ENCODE measurements at places on chromosomes 6 and 20.
A peak's percentile ranks its signal among the peaks of the same experiment; 100 is the strongest.

- DNase-seq: no peak
These were observed 20.5 kb downstream of the MAP7 start for GRCh38 chr6:136529710-136530109.

DNA sequence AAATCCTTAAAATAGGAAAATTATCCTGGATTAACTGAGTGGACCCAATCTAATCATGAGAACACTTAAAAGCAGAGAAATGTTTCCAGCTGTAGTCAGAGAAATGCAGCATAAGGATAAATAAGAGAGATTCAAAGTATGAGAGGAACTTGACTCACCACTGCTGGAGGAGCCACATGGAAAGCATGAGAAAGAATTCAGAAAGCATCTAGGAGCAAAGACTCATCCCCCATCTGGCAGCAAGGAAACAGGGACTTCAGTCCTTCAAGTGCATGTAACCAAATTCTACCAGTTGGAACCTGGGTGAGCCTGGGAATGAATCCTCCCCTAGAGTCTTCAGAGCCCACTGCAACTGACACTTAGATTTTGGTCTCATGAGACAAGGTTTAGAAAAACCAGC lies 33.7 kb downstream of the RNF146 start:
- no peak for DNase-seq

DNA sequence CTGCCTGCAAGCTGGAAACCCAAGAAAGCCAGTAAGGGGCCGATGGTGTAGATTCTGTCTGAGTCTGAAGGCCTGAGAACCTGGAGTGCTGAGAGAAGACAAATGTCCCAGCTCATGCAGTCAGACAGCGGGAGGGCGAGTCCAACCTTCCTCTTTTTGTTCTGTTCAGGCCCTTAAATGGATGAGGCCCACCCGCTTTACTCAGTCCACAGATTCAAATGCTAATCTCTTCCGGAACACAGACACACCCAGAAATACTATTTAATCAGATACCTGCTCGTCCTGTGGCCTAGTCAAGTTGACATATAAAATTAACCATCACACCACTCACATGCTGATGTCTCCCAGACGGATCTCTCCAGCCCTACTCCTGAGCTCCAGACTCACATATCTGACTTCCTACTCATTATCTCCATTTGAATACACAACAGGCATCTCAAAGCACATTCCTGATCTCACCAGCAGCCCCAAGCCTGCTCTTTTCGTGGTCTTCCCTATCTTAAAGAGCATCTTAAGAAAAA lies 26.7 kb upstream of the SRC start:
- DNase-seq: no peak

DNA sequence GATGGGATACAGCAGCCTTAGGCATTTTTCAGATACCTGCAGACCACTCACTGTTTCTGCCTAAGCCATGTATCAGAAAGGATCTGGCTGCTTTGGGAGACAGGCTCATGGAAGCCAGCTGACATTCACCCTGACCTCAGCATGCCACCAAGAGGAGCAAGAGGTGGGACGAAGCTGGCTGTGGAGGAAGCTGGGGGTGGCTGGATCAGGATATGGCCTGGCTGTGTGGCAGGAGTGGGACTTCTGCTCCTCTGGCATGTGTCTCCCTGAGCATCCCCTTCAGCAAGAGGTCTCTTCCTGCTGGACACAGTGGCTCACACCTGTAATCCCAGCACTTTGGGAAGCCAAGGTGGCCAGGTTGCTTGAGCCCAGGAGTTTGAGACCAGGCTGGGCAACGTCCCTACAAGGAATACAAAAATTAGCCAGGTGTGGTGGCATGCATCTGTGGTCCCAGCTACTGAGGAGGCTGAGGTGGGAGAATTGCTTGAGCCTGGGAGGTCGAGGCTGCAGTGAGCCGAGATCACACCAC lies 897 bp downstream of the ADIG start:
- DNase-seq: no peak

DNA sequence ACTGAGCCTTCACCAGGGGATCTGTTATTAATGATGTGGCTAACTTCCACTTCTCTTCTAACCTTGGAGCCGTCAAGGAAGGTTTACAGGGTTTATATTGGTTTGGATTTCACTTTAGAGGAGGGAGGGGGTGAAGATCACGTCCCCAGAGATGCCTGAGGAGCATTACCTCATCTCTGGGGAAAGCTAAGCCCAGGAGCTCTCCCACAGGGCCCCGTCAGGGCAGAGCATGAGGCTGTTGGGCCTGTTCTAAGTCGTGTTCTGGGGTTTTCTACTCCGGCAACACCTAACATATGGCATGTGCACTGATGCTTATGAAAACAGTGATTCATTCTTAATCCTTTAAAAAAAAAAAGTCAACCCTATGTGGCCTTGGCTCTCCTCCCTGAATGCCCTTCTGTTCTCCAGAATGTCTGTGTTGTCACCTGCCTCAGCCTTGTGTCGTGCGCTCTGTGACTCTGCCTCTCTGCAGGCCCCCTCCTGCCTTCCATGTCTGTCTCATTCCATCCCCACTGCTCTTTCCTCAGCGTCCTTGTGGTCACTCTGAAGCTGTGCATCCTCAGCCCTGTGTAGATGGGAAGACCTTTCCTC lies 97.4 kb upstream of the JARID2 start:
- DNase-seq: peak; percentile 45

DNA sequence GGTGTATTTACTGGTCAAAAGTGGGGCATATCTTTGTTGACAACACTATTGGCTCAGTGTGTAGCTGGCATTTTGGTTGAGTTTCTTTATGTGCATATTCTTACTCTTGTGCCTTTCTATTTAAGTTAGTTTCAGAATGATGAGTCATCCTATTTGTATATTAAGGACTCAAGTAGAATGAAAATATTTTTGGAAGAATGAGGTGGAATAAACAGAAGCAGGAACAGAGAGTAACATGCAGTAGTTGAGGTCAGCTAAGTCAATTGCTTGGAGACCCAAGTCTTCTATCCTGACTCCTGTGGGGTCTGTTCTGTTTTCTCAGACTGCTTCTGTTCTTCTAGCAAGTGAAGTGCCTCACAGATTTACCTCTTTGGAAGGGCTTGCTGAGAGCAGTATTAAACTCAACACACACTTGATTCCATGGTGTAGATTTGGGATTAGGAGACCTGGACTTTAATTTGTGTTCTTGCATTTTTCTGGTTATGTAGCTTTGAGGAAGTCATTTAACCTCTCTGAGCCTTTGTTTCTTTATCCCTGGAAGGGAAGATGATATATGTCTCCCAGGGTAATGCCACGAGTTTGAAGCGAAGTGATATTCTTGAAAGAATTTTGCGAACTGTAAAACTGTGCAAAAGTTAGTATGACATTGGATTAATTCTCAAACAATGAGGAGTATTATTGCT lies 324.3 kb downstream of the QKI start:
- DNase-seq: no peak

GRCh38 chr6:2850538-2851113 lies 9.0 kb upstream of the SERPINB1 start:
- DNase-seq: no peak

DNA sequence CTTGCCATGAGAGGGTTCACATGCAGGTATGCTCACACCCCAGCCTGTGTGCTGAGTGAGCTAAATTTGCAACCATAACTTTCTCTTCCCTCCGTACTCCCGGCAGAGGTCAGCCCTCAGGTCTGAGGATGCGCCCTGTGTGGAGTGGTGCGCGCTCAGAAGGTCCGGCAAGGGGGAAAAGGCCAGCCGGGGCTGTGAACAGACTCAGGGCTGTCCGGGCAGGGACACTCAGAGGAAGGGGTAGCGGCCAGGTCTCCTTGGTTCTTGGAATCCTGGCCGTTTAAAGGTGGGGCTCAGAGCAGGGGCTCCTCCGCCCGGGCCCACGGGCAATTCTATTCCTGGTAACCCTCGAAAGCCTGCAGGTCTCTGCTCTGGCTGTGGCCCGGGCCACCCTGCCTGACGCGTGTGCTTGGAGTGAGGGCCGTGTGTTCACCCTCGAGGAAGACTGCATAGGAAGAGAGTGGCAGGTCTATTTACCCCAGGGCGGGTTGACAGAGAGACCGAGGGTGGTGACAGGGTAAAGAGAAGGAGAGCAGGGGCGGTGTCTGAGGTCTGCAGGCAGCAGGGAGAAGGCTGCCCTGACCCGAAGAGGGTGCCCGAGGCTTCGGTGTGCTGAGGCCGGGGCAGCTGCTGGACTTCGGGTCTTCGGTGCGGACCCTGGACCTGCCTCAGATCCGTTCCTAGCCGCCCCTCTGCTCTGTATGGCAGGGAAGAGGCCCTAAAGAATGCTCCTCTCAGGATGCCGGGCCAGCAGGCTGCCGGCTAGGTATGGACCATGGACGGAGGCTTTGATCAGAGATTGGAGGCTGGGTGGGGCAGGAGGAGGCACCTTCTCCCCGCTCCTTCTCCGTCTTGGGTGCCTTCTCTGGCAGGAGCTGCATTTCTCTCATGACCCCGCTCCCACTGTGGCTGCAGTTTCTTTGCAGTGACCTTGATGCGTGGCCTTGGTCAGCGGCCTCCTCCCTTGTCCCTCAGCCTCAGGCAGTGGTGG lies 131.1 kb upstream of the ARMC2 start:
- no peak for DNase-seq

- no peak for DNase-seq
These were observed 40.6 kb upstream of the NFATC2 start for GRCh38 chr20:51583073-51583472.

GRCh38 chr6:154773610-154774089 lies 40.4 kb downstream of the SCAF8 start:
- DNase-seq: no peak

DNA sequence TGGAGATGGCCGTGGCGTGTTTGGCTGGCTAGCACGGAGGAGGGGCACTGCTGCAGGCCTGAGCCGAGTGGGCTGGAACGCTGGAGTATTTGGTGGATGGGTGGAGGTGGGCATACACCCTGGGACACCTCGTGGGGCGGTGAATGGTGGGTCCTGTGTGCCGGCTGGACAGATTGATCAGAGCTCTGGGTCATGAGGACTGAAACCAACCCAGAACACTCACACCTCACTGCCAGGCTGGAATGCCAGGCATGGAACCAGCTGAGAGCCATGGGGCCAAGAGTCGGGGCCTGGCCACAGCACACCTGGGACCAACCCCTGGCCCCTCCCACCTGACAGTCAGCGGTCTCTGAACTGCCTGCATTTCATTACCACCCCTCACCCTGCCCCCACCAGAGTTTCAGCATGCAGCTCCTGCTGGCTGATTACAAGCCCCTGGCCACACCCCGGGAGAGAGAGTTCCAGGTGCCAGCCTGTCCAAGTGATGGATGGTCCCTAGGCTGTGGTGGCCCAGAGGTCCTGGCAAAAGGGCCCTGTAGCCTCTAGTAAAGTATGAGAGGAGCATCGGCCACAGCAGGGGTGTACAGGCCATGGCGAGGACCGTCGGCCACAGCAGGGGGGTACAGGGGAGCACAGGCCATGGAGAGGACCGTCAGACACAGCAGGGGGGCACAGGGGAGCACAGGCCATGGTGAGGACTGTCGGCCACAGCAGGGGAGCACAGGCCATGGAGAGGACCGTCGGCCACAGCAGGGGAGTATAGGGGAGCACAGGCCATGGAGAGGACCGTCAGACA lies 3.3 kb downstream of the NPBWR2 start:
- DNase-seq: no peak

DNA sequence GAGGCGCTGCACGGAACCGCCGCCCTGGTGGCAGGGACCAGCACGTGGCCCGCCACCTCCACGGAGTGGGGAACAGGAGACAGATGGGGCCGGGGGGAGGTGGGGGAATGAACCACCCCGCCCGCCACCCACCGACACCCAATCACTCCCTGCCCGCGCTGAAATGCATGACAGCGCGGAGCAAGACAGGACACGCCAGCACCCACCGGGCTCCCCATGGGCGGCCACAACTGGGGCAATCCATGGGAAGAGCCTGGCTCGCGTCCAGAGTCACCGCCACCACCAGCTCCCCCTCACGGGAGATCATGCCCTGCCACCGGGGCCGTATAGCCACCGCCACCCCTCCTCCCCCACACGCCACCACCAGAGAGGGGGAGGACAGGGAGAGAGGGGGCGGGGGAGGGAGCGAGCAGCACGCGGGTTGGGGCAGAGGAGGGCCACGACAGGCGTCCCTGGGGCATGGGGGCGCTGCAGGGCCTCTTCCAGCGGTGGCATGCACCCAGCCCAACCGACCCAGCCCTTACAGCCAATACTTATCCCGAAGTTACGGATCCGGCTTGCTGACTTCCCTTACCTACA lies 744.3 kb upstream of the DEFB115 start:
- no peak for DNase-seq

DNA sequence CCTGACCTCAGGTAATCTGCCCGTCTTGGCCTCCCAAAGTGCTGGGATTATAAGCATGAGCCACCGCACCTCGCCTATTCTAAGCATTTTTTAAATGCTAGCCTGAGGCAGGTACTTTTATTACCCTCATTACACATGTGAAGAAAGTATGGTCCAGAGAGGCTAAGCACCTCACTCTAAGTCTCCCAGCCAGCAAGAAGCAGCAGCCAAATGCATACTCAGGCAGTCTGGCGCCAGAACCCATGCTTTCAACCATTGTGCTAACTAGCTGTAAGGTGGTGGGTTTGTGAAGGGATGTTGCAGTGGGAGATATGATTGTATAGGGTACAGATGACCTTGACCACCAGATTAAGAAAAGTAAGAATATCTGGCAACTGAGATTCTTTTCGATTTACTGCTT lies 26.1 kb upstream of the RIPOR2 start:
- no peak for DNase-seq

DNA sequence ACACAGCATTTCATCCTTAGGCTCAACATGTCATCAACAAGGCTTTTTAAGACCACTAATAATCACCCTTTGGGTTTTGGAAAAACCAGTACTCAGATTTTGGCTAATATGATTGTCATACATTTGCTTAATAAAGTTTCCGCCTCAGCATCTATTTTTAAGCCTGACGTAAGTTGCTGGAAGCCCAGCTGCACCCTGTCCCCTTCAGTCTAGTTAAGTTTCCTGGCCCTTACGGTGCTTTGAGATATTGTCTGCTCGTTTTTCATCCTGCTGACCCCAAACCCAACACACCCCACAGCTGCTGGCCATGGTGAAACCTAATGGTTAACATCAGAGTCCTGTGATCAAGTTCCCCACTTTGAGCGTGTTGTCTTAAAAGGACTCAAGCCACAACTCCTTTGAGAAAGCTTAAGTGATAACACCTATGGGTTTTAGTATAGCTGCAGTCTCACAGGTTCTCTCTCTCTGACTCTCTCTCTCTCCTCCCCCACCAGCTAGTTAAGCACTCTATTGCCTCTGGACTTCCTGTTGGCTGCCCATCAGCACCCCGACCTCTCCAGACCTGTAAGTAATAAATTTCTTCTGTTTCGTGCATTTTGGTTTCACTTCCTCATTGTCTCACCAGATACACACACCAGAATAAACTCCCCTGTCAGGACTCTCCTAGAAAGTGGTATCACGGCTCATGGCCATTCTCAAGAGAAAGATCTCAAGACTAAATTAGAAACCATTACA lies 802.0 kb downstream of the C6orf118 start:
- no peak for DNase-seq

- no peak for DNase-seq
These were observed 109.2 kb upstream of the OGFRL1 start for GRCh38 chr6:71179249-71179885.

- DNase-seq: no peak
These were observed 1.2 kb downstream of the CPXM1 start for GRCh38 chr20:2799271-2799670.
